ENCODE measurements at places on chromosomes 7 and 10.
A peak's percentile ranks its signal among the peaks of the same experiment; 100 is the strongest.

GRCh38 chr7:113008755-113009154 is 77.9 kb downstream of the GPR85 start:
- no peak for DNase-seq

DNA sequence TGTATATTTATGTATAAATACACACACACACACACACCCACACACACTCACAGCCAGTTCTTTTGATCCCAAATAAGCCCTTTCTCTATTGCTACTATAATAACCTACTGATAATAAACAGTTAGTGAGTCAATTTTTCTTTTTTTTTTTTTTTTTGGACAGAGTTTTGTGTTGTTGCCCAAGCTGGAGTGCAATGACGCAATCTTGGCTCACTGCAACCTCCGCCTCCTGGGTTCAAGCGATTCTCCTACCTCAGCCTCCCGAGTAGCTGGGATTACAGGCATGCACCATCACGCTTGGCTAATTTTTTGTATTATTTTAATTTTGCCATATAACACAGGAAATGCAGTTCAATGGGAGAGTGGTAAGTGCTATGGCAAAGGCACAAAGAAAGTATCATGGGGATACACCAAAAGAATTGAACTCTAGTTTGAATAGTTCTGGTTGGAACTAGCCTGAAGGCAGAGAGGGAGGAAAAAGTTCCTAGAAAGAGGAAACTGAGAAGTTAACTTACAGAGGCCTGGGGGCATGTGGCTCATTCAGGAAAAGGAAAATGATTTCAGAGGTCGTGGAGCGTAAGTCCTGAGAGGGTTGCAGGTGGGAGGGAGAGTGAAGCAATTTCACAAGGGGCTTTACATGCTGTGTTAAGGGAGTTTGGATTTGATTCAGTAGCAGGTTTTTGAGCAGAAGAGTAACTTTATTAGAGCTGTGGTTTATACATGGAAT is 44.4 kb upstream of the JCAD start:
- DNase-seq: no peak

- no peak for DNase-seq
Measured at GRCh38 chr10:69434169-69434568, 17.1 kb upstream of the TSPAN15 start.

- no peak for DNase-seq
Measured at GRCh38 chr7:553636-554111, 34.0 kb upstream of the PDGFA start.

DNA sequence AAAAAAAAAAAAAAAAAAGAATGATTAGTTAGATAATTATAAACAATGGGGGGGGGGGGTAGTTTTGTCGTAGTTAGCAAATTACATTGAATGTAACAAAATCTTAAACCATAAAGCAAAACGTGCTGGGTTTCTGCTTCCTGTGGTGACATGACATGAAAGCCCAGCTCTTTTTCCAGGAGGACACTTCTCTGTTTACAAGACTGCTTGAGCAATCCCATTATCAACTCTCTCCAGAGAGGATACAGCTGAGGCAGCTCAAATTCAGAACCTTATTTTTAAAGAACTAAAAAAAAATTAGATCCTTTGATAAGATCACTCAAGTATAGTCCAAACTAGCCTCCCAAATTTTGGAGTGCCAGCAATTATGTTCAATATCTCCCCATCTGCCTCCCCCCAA is 58.6 kb downstream of the ADRB1 start:
- no peak for DNase-seq

GRCh38 chr7:2452074-2452507 is 24.1 kb downstream of the GRIFIN start:
- no peak for DNase-seq

DNA sequence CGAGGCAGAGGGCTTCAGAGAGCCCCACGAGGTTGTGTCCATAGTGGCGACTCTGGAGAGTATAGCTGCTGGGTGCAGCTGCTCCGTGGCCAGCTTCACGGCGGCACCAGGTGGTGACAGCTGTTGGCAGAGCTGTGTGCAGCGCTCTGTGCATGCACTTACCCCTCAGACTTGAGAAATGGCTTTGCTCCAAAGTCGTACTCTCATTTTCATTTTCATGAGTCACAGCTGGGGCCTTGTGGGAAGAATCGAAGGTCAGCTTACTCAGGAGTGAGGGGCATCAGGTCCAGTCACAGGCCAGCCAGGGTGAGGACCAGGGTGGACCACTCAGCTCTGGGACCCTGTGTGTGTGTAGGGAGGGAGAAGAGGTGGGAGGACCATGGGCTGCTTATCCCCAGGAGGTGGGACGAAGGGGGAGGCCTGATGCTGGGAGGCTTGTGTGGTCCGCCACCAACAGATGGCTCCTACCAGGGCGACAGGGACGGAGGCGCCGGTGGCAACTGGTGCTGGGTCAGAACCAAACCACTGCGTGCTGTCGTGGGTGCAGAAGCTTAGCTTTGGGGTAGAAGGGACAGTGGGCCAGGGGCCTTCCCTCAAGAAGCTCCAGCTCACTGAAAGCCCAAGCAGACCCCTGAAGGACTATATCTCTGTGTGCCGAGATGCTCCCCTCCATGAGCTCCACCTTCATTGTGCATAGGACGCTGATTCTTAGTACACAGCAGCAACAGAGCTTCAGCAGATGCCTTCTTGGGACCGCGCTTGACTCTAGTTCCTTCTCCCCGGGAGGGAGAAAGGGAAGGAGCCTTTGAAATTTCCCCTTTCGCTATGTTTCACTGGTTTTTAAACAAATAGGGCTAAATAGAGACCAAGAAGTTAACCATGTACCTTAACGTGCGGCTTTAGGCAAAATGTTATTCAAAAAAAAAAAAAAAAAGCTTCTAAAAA is 225.0 kb downstream of the CELF2 start:
- peak; percentile 84 for DNase-seq

DNA sequence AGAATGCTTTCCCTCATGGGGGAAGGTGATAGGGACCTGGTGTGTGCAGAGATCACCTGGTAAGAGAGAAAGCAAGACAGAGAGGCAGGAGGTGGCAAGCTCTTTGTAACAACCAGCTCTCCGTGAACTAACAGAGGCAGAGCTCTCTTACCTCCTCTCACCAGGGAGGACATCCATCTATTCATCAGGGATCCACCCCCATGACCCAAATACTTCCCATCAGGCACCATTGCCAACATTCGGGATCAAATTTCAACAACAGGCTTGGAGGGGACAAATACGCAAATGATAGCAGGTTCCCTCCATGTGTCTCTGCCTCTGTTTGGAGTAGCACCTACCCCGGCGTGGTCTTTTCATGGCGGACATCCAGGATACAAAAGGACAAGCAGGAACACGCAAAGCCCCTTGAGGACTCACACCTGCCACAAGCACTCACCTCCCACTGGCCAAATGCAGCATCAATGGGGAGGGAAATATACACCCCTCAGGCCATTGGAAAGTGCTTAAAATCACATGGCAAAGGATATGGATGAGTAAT is 431.2 kb upstream of the AUTS2 start:
- DNase-seq: no peak

GRCh38 chr7:45174328-45174610 is 16.7 kb downstream of the RAMP3 start:
- peak; percentile 63 for DNase-seq

Measured in cardiac septum (tissue), 1 donor.